ENCODE measurements at places on chromosomes 5 and 9. TPM values are rescaled to one million over a fixed set of nuclear protein-coding genes. Genes with fewer than 3 reads are reported as not detected.

GRCh38 chr5:125564317-125564975, 818.0 kb upstream of the ZNF608 start:
- DNase-seq, result no peak

- no peak for DNase-seq
Measured at GRCh38 chr5:74243634-74244033, 396.9 kb downstream of the ENC1 start.

The SMIM32 gene
- 23.5 TPM for total RNA-seq

The TAF11L10 gene
- total RNA-seq, result not detected

DNA sequence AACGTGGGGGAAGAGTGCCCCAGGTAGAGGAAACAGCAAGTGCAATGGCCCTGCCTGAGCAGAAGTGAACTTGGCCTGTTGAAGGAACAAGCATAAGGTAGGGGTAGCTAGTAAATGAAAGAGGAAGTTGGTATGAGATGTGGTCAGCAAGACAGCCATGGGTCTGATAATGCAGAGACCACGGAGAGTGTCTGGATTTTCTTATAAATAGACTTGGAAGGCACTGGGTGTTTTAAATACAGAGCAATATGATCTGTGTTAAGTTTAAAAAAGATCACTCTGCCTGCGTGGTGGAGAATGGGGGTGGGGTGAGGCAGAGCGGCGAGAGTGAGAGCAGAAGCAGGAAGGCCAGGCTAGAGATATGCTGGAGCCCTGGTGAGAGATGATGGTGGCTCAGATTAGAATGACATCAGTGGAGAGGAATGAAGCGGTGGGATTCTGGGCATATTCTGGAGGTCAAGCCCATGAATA, 4.2 kb downstream of the ADAM19 start:
- DNase-seq, result peak; percentile 50

The FGF10 gene
- total RNA-seq, result 1.5 TPM

GRCh38 chr9:87392086-87392485, 105.6 kb upstream of the DAPK1 start:
- DNase-seq, result no peak

The ZDHHC11B gene
- 1.5 TPM for total RNA-seq

DNA sequence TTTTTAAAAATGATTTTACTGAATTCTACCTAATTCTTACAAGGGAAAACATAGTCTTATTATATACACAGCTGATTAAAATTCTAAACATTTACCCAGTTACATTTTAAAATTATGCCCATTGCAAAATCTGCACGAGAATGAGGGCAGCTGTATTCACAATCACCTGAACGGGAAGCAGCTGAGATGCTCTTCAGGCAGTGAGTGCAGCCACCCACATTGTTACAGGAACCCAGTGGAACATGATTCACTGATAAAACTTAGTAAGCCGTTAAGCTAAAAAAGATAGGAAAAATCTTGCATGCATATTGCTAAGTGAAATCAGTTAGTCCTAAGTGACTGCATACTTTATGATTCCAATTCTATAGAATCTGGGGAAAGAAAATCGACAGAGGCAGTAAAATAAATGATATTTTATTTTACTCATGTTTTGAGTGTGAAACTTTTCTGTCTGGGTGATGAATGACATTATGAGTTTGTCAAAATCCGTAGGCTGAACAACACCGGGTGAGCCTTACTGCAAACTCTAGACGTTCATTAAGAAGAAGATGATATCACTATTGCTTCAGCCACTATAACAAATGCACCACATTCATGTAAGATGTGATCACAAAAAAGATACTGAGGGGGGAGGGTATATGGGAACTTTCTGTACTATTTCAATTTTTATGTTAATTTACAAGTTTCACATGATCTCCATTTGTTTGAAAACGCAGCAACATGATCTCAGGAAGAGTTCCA, 39.1 kb upstream of the FLT4 start:
- DNase-seq, result no peak

DNA sequence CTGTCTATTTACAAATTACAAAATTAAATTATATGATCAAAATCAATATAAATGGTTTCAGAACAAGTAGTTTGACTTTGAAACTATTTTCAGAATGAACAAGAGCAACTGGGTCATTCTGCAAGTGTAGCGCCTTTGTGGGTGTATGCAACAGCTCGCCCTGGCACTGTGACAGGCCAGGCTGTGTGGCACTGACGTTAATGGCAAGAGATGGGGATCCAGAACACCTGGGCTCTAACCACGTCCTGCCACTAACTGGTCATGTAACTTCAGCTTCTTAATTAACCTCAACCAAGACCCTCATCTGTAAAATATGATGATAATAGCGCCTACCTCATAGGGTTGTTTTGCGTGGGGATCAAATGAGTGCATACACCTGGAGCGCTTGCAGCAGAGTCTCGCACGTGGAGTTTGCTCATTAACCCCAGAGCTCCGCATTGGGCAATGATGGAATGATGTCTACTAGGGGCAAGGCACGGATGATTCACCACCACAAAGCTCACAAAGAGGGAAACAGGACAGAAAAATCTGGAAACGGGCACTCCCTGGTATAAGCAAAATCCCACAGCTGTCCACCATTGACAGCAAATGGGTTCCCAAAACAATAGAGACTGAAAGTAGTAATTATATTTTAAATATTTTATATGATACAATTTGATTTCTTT, 639.4 kb downstream of the SEMA5A start:
- no peak for DNase-seq
